T-helper 1 cell (primary cell): ENCODE measurements at places on chromosomes 1 and 21.

- DNase-seq, result no peak
These were observed 223.7 kb upstream of the CSF3R start for GRCh38 chr1:36706416-36706815.

GRCh38 chr1:39842030-39842678 lies 41.1 kb downstream of the TRIT1 start:
- no peak for DNase-seq

DNA sequence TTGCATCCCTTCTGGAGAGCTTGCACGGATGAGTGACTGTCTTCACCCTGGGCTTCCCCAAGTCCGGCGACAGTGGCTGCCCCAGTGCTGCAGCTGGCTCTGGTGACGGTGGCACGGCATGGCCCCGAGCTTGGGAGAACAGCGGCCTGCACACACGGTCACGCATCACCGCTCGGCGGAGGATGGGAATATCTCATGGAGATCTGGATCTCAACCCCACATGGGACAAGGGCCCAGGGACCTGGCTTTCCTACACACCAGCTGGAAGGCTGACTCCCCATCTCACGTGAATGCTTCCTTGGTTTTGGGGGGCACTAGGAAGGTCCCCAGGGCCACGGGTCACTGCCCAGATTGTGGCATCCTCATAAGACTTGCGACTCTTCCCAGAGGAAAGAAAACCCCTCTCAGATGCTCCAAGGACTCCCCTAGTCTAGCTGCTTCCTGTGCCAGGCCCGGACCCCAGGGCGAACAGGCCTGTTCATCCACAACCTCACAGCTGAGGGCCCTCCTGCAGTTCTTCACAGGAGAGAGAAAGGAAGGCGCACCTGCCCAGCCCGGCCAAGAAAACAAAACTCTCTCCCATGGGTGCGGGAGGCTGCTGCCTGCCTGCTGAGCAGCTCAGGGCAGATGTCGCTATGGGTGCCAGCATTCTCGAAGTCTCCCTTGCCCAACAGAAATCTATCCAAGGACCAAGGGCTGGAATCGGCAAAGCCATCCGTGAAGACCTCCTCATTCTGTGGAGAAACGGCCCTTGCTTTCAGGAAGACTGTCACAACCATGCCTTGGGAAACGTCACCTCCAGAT lies 9.9 kb downstream of the CFAP410 start:
- no peak for DNase-seq

GRCh38 chr1:92480200-92480812 lies 6.4 kb downstream of the GFI1 start:
- DNase-seq, result no peak

- no peak for DNase-seq
These were observed 113.8 kb downstream of the EPHB2 start for GRCh38 chr1:22824466-22824865.

- DNase-seq, result no peak
These were observed 967.6 kb downstream of the LTN1 start for GRCh38 chr21:28025111-28025510.

DNA sequence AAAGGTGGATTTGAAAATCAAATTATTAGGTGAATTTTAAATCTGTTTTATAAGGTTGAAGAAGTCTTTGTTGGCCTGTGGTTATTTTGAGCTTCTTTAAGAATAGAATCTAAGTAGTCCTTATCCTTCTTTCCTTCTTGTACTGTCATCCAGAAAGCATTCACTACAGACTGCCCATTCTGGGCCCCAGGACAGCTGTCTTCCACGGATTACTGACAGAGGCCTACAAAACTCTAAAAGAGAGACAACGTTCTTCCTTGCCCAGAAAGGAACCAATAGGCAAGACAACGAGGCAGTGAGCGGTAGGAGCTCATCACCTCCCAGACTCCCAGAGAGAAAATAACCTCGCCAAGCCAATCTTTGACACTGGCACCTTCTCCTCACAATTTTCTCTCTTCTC lies 24.4 kb upstream of the PIGC start:
- no peak for DNase-seq

- DNase-seq, result no peak
These were observed 30.1 kb downstream of the OLFML3 start for GRCh38 chr1:114009393-114009792.

GRCh38 chr1:99003581-99004253 lies 944 bp downstream of the PLPPR5 start:
- no peak for DNase-seq

DNA sequence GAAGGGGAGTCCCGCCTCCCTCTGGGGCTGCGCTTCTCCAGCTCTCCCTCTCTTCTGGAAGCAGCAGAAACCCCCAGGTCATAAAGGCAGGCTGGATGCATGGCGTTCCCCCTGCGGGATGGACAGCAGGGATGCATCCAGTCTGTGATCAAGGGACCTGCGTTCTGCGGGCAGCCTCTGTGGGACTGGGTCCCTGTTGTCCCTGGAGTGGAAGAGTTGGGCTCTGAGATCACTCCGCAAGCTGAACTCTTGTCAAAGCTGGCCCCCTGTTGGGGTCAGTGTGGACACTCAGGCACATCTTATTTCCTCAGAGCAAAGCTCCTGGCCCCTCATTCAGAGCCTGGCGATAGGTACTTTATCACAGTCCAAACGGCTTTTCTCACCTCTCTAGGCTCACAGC lies 341.2 kb downstream of the PTPRU start:
- no peak for DNase-seq

- no peak for DNase-seq
These were observed 8.0 kb upstream of the FCAMR start for GRCh38 chr1:206978259-206978658.

GRCh38 chr1:43435146-43436145 lies 18.3 kb downstream of the HYI start:
- DNase-seq, result no peak

GRCh38 chr1:98333406-98333805 lies 328.1 kb upstream of the SNX7 start:
- no peak for DNase-seq

DNA sequence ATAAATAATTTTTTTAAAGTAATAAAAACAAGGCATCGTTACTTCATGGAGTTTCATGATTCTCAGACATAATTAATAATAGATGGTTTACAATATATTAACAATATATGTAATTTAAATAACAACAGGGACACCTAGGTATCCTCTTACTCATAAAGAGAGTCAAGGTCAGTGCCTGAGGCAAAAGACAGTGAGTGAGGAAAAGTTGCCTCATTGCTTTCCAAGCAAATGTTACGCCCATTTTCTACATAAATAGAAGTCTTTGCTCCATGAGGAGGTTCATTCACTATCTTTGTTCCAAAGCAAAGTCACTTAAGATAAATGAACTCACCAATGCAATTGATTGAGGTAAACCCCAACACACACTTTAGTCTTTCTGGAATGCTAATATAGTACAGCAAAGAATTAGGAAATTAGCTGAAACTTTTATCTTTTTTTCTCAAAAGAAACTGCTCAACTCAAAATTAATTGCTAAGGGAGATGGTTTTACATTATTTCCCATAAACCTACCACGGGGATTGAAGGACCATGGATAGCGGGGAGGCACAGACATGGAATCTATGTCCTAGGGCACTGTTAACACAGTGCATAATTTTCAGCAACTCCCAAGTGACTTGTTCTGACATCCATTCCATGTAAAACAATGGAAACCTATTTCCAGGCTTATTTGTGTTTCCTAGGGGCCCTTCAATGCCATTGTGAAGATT lies 19.6 kb downstream of the BCL9 start:
- DNase-seq, result no peak

GRCh38 chr1:199083680-199084079 lies 444.8 kb downstream of the PTPRC start:
- no peak for DNase-seq

- no peak for DNase-seq
These were observed 43.3 kb downstream of the VTCN1 start for GRCh38 chr1:117167402-117167801.

- DNase-seq, result no peak
These were observed 360.5 kb downstream of the HLX start for GRCh38 chr1:221239792-221240191.

DNA sequence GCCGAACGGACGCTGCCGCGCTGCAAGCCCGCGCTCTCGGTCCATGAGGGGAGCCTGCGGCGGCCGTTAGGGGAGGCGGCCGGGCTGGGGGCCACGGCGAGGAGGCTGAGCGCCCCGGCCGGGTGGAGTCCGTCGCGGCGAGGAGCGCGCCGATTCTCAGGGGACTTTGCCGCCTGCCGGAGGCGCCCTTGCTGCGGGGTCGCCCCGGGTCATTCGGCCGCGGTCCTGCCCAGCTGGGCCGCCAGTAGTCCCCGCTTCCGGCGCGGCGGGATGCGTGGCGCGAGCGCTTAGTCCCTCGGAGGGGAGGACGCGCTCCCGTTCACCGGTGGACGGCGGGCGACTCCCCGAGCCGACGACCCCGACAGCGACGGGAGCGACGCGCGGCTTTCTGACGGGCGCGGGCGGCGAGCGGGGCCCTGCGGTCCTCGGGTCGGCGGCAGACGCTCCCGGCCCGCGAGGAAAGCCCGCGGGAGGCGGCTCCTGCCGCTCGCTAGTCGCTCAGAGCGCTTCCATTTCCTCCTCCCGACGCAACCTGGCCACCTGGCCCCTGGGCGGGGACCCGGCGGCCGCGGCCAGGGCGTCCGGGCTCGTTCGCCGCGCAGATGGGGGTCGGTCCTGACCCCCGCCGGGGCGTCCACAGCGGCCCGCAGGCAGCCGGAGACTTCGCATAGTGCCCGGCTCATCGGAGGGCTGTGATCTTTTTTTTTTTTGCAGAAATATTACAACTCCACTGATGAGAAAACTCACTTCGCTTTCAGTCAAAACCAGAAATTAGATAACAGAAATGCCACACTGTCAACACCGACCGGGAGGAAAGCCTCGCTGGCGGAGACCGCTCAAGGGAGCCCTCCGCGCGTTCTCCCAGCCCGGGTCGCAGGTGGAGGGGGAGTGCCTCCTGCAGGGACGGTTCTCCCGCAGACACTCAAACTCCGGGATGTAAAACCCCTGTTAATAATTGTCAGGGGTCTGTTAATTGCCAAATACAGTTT lies 641 bp upstream of the ZBTB21 start:
- DNase-seq, result no peak

DNA sequence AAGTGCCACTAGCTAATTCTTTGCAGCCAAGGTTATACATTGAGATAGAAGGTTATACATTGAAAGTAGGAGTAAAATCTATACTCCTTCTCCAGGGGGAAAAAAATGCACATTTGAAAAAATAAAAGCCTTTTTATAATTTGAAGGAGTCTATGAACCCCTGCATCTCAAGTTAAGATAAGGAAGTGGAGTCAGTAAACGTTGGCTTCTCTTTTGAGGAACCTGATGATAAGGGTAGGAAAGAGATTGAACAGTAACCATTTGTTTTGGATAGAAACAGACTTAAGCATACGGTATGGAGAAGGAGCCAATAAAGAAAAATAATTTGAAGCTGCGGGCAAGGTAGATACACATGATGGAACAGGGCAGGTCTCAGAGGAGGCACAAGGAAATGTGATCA lies 64.1 kb downstream of the RPAP2 start:
- DNase-seq, result no peak

- no peak for DNase-seq
These were observed 64.1 kb downstream of the LRRC8D start for GRCh38 chr1:89884718-89885596.

DNA sequence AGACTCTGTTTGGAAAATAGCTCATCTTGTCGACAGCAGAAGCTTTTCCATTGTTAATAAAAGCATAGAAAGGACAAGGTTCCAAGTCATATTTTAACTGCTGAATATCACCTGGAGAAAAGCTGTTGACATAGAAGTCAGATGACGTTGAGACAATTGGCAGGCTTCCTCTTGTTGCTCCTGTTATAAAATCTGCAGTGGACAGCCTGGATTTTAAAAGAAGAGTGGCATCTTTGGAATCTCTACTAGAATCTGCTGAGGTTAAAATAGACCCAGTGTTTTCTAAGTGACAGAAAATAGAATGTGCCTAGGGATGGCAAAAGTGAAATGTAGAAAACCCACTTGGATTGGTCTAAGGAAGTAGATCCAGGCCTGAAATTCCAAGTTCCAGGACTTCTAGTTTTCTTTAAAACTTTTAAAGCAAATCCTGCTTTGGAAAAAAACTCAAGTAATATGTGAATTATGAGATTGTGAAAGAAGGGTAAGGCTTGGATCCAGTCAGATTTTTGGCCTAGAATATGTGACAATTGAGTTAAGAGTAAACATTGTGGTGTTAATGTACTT lies 53.6 kb upstream of the NEXN start:
- no peak for DNase-seq

DNA sequence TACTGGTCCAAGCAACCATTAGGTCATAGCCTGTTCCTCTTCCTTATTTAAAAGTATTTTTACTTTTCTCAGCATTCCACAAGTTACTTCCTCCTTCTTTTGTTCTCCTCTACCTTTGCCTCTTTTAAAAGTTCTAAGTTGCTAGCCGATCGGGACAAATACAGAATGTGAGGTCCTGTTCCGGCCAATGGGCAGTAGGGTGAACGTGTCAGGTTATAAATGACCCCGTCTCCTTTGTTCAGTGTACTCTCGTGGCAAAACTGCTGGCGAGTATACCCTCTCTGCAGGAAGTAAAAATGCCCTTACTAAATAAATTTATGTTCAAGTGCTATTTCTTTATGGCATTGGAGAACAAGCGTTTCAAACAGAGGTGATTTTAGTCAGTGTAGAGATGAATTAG lies 2.5 kb downstream of the ADCY10 start:
- DNase-seq, result no peak

DNA sequence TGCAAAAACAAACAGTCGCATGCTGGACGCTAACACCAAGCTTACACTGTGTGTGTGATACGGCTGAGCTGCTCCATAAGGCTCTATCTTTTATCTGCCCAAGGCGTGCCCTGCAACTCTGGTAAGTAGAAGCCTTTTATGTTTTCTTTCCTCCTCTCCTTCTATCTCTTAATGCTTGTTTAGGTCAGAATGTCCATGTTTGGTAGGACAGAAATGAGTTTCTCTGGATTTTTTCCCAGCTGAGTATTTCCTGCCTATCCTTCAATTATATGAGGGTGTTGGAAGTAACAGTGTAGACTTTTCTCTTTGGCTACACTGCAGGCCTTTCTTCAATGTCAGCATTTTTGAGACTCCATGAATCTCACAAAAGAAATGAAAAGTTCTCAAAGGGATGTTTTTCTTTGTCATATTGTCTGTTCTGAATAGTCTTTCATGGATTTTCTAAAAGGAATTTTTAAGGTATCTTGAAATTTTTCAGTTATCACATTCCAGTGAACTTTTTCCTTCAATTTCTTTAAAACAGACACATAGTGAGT lies 124.2 kb downstream of the MACF1 start:
- no peak for DNase-seq

DNA sequence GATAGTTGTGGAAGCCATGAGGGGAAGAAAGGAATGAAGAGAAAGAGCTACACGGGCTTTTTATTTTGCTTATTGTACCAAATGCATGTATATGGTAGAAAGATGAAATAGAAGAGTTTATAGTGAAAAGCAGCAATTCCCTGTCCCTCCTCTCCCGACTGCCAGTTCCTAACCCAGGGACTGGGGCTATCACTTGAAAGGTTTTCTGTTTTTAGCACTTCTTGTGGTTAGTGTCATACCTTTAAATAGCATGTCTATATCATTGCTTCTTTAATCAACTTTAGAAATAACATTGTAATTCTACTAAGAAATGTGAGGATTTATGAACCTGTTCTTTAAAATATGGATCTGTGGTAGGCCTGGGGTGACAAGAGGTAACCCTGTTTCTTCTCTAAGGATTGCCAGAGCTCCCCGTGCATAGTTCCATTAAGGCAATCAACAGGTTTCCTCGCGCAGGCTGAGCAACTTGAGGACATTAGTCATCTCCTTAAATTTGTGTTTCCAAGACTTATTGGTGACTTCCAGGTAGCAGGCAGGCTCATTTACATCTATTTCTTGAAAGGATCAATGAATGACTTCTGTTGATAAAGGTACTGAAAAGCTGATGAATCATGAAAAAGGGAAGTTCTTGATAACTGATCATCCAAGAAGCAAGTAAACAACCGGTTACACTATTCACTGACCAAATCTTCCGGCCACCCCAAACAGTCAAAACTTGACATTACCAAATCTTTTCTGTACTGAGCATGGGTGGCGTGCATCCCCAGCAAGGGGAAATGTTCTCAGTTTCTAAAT lies 37.8 kb upstream of the S1PR1 start:
- no peak for DNase-seq
